Dermis lymphatic vessel endothelial cell (primary cell): ENCODE measurements at places on chromosomes 1 and 21. TPM values are rescaled to one million over a fixed set of nuclear protein-coding genes. Genes with fewer than 3 reads are reported as not detected.

Gene GJA8
- not detected in 2 replicates for total RNA-seq

Gene UBE2U
- total RNA-seq: 0.11 TPM in 1 of 2 replicates, not detected in the other

Gene REN
- total RNA-seq: 0.11 TPM in 1 of 2 replicates, not detected in the other

Gene NEGR1
- 0.09 and 0.22 TPM in 2 replicates for total RNA-seq

Gene CACHD1
- total RNA-seq: 3.8 and 5.0 TPM in 2 replicates

Gene VANGL2
- not detected in 2 replicates for total RNA-seq

Gene OR14K1
- total RNA-seq: 0.11 TPM in 1 of 2 replicates, not detected in the other

Gene AADACL4
- total RNA-seq: not detected in 2 replicates

Gene KCNJ9
- not detected in 2 replicates for total RNA-seq

Gene NCAM2
- under 0.01 and 0.09 TPM in 2 replicates for total RNA-seq

Gene HES5
- 0.11 TPM in 1 of 2 replicates, not detected in the other for total RNA-seq

Gene EVI5
- total RNA-seq: 24.6 and 27.6 TPM in 2 replicates

Gene CLIC6
- total RNA-seq: not detected in 2 replicates

Gene KLHDC7A
- not detected in 2 replicates for total RNA-seq

Gene HPCAL4
- under 0.01 TPM in 1 of 2 replicates, not detected in the other for total RNA-seq

Gene IKBKE
- 13.0 and 19.3 TPM in 2 replicates for total RNA-seq

Gene NBPF6
- not detected in 2 replicates for total RNA-seq

Gene MPZ
- total RNA-seq: 1.3 and 1.7 TPM in 2 replicates

Gene SMIM1
- total RNA-seq: 0.17 and 0.43 TPM in 2 replicates

Gene GSTM5
- total RNA-seq: 0.11 TPM in 1 of 2 replicates, not detected in the other

Gene PGLYRP4
- total RNA-seq: not detected in 2 replicates

Gene HP1BP3
- total RNA-seq: 218 and 251 TPM in 2 replicates

Gene IVL
- not detected in 2 replicates for total RNA-seq

Gene PLD5
- total RNA-seq: not detected in 2 replicates

Gene CELA2A
- not detected in 2 replicates for total RNA-seq

Gene HEYL
- 0.09 and 0.22 TPM in 2 replicates for total RNA-seq

Gene TARS2
- total RNA-seq: 6.1 and 10.7 TPM in 2 replicates

Gene HPDL
- total RNA-seq: 0.54 and 0.77 TPM in 2 replicates

Gene CHIT1
- not detected in 2 replicates for total RNA-seq

Gene TTC22
- total RNA-seq: under 0.01 and 0.09 TPM in 2 replicates

Gene BARHL2
- total RNA-seq: not detected in 2 replicates

Gene IL22RA1
- not detected in 2 replicates for total RNA-seq

Gene KRTAP21-2
- total RNA-seq: not detected in 2 replicates

Gene ARHGAP30
- total RNA-seq: not detected in 2 replicates

Gene MIXL1
- total RNA-seq: 0.11 TPM in 1 of 2 replicates, not detected in the other

Gene ASCL5
- not detected in 2 replicates for total RNA-seq

Gene VTCN1
- total RNA-seq: not detected in 2 replicates

Gene SERPINC1
- total RNA-seq: 0.22 TPM in 1 of 2 replicates, not detected in the other

Gene C21orf58
- 0.77 and 0.87 TPM in 2 replicates for total RNA-seq
